ENCODE measurements at places on chromosomes 12 and 14.

DNA sequence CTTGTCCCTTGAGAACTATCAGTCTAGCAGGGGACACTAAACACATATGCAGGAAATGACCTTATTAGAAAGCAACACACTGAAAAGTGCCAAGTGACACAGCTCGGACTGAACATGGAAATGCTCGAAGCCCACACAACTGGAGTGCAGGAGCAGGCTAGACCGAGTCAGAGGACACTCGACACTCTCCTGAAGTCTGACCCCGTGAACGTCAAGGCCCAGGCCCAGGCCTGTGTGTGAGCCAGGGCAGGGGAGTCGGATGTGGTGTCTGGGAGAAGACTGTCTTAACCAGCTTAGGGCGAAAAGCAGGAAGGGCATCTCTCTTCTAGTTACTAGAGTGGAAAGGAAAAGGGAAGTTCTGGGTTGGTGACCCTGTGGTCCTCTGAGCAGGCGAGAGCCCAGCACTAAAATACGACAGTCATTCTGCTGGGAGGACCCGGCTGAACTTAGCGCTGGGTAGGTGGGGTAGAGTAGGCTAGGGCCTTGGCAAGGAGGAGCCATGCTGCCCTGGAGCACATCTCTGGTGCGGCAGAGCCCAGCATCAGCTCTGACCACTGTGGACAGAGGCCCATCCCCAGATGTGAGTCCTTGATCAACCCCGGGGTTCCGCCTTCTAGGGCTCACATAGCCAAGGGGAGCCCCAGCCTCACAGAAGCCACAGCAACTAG is 93.0 kb downstream of the NTF3 start:
- DNase-seq: no peak

DNA sequence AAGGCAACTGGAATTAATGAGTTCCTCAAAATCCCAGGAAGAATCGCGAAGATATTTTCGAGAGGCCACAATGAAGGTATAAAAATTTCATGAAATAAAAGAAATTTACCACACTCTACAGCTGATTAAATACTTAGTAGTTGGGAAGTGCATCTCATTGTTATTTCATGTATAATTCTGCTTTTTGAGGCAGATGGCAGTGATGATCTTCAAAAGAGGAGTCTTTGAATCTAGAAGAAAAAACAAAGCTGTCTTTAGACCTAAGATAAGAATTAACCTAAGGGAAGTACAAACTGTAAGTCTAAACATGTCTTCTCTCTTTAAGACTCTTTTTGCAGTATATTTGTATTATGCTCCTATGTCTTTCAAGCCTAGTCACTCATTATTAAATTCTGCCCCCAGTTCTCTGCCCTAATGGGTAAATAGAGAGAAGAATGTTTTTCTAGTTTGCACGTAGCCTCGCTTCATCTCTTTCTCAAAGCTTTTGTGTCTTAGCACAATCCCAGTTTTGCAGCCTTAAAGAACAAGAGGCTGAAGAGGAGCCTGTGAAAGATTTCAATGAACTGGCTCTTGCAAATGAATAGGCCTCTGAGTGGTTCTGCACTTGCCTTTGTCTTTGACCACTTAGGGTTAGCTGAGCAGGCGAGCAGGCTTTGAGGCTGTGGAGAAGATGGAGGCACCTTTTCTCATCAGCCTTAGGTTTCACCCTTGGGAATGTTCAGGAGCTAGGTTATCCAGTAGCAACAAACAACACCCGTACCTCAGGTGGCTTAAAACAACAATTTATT is 32.7 kb downstream of the CFAP54 start:
- no peak for DNase-seq

- DNase-seq: no peak
Measured at GRCh38 chr12:16763901-16764300, 157.9 kb upstream of the LMO3 start.

DNA sequence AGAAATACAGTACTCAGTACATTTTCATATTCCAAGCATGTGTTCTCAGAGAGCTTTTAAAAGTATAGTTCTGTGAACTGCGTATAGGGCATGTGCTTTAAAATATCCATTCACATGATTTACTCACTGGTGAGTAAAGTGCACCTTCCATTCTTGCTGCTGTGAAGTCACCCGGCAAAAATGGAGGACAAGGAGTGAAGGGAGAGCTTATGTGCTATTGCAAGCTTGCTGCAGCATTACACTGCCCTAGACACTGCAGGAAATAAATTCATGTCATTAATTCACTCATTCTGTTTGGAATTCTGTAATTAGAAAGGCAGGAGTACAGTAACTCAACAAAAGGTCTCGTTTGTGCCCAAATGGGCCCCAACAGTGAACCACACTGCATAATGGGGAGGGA is 347.8 kb downstream of the PRKD1 start:
- no peak for DNase-seq

- DNase-seq: no peak
Measured at GRCh38 chr12:47777741-47778558, 4.9 kb downstream of the SLC48A1 start.

GRCh38 chr14:102898776-102899515 is 23.5 kb upstream of the AMN start:
- DNase-seq: no peak

- DNase-seq: no peak
Measured at GRCh38 chr14:54556535-54556934, 10.4 kb upstream of the SAMD4A start.

DNA sequence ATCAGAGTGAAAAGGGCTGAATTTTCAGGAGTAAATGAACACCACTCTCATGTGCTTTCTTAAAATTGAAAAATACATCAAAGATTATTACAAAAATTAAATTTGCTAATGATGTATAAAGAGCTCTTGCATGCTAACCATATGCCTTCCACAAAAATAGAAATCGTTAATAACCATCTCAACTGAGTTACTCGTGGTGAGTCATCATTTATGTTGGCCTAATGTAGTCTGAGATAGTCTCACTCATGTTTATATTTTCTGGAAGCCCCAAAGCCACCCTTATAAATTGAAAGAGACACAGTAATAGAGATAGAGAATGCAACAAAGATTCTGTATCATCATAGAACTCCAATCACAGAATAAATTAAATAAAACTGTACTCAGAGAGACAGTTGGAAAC is 131.2 kb downstream of the KCNH5 start:
- no peak for DNase-seq

DNA sequence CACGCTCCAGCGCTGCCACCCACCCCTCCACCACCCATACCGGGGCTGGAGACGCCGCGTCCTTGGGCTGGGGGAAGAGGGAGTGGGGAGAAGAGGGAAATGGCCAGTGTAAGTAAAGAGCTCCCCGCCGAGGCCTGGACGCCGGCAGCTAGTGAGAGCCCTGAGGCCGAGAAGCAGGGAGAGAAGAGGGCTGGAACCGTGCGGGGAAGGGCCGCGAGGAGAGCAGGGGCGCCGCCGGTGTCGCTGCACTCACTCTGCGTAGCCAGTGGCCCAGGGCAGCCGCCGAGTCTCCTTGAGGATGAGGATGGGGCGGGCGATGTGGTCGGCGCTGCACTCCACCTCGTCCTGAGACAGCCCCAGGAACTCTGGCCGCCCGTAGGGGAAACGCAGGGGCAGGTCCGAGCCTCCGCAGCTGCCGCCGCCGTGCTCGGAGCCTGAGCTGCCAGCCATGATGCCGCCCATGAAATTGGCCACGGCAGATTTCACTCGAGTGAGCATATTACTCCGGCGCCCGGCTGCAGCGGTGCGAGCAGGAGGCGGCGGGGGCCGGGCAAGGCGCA is 631 bp downstream of the PPM1H start:
- no peak for DNase-seq

GRCh38 chr12:6567112-6567670 is 900 bp downstream of the NOP2 start:
- no peak for DNase-seq

GRCh38 chr12:110270125-110270962 is 10.7 kb upstream of the ATP2A2 start:
- DNase-seq: no peak

DNA sequence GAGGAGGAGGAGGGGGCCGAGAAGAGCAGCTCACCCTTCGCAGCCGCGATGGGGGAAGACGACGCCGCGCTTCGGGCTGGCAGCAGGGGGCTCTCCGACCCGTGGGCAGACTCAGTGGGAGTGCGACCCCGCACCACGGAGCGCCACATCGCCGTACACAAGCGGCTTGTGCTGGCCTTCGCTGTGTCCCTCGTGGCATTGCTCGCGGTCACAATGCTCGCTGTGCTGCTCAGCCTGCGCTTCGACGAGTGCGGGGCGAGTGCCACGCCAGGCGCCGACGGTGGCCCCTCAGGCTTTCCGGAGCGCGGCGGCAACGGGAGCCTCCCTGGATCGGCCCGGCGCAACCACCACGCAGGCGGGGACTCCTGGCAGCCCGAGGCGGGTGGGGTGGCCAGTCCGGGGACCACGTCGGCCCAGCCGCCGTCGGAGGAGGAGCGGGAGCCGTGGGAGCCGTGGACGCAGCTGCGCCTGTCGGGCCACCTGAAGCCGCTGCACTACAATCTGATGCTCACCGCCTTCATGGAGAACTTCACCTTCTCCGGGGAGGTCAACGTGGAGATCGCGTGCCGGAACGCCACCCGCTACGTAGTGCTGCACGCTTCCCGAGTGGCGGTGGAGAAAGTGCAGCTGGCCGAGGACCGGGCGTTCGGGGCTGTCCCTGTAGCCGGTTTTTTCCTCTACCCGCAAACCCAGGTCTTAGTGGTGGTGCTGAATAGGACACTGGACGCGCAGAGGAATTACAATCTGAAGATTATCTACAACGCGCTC is 745 bp downstream of the TRHDE start:
- DNase-seq: no peak

GRCh38 chr12:39043424-39043822 is 138.0 kb upstream of the CPNE8 start:
- no peak for DNase-seq

DNA sequence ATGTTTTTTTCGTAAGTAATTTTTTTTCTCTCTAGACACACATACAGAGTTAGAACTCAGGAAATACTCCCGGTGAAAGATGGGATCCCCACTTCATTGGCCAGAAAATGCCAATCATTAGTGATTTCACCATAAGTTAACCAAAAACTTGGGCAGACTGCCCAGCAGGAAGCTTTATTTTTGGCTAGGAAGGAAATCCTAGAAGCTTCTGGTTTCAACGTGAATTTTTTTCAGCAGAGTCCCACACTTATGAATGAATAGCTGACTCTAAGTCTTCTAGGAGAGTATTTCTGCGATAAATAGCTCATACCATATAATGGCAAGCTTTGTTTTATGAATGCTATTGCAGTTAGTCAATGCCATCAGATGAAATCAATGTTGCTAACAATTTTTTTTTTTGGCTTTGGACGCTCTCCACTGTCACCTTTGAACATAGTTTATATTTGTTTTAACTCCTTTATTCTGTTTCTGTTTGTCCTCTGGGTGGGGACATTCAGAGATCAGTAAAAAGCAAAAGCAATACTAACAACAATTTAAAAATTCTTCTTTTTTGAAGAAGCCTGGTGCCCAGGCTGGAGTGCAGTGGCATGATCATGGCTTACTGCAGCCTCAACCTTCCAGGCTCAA is 9.5 kb downstream of the PPP1CC start:
- no peak for DNase-seq

DNA sequence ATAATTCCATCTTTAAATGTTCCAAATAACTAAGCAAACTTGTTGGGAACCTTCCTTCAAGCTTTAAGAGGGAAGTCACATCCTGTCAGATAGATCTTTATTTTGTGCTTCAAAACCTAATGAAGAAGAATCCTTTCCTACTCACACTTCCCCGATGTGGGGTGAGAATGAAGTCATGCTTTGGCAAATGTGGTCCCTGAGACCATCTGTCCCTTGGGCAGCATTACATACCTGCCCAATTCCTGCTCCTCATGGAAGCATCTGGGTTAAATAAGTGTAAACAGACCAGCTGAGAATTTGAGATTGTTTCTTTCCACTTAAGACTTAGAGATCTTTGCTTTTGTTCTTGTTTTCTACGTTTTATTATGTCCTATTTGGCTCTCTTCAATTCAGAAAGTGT is 606.0 kb upstream of the TMEM132C start:
- DNase-seq: no peak

DNA sequence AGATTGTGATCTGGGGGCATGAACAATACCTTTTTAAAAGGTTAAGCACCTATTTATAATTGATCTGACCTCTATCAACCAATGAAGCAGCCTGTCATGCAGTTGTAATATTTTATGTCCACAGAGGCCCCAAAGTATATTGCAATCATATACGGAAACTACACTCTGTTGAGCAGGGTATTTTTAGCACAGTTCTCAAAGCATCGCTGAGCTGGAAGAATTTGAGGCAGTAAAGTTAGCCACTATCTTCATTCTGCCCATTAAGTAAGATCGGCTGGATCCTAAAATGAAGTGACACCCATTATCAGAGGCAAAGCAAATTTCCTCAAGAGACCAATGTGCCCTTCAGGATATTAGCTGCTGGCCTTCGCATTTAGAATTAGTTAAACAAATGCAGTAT is 47.7 kb upstream of the GRIP1 start:
- DNase-seq: no peak

DNA sequence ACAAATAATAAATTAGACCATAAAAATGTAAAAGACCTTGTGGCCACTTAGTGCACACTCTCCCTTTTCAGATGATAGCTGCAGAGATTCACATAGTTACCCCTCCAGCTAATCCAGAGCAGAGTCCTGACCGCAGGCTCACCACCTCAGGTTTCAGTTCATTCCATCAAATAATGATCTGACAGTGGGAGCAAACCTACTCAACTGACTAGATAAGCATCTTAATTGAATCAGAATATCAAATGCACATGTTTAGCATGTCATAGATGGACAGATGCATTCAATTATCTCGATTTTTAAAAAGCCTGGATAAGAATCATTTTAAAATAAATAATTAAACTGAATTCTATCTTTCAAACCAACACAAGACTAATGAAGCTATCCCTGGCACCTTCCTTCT is 242.3 kb upstream of the PDZRN4 start:
- DNase-seq: no peak

DNA sequence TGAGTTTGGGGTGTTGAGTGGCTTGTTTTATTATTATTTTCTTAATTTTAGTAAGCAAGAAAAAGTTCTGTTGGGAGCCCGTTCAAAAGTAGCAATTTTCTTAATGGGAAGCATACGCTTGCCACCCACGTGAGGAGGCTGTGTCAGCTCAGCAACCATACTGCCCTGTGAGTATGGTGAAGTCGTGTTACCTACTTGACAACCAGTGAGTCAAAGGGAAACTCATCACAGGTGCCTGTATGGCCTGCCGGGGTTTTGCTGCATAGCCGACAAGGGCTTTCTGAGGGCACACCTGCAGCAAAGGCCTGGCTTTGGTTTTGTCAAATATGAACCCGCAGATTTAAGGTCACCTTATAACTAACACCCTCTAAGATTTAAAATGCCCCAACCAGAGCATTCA is 31.1 kb downstream of the PITPNM2 start:
- DNase-seq: no peak

- no peak for DNase-seq
Measured at GRCh38 chr12:4121506-4122020, 152.0 kb upstream of the CCND2 start.
